Stimulated activated CD8-positive, alpha-beta memory T cell treated with anti-CD3 and anti-CD28 coated beads, Interleukin-15, amount 100 ng/mL, for 48 hours (primary cell): ENCODE measurements at places on chromosomes 3 and 15.

DNA sequence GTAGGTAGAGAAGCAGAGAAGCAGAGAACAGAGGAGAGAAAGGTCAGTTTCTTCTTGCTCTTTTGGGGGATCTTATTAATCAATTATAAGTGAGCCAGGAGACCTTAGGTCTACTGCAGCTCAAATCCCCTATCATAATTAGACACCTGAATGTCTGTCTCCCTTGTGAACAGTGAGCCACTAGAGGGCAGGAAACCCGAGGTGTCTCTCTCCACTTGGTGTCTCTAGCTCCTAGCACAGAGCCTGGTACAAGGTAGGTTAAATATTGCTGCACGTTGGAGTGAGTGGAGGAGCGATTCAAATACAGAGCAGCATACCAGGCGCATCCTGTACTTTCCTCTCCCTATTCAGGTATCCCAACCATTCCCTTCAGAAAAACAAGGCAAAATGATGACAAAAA, 2.0 kb upstream of the ST8SIA2 start:
- no peak for DNase-seq

DNA sequence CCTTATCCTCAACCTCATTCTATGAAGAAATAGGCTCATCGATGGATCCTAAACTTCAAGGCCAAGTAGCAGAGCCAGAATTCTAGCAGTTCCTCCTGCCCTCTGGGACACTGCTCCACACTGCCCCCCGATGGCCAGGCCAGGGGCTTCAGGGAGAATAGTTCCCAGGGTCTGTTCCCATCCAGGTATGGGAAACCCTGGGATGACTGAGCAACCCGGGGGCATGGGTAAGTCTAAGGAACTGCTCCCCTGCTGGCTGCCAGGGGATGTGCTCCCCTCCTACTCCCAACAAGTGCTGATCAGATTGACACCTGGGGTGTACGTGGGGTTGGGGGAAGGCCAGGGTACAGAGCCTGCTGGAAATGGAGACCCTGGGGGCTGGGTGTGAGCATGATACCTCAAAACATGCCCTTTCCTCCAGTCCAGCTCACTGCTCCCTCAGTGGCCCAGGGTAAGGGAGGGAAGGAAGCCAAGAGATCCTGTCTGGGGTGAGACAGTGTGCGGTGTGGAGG, 7.6 kb downstream of the ULK3 start:
- no peak for DNase-seq

GRCh38 chr3:47912006-47912504, 104.2 kb downstream of the MAP4 start:
- DNase-seq = no peak

DNA sequence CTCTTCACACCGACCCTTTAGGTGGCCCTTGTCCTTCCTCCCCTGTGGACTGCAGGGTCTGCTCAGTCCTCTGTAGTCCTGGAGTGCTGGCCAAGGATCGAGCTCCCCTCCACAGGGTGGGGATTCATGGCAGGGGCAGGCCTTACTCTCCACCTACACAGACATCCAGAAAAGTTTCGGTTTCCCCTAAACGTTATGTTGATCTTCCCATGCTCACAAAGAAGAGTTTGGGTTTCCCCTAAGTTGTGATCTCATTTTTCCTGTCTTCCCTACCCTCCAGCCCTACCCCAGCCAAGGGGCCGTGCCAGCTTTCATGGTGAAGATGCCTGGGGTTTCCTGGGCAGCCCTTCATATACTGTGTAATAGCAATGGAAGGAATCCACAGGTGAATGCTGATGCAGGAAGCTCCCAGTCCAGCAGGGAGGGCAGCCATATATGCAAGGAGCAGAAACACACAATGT, 10.3 kb downstream of the STOML1 start:
- no peak for DNase-seq

- DNase-seq = no peak
Observed at GRCh38 chr3:59163953-59164352, 114.1 kb upstream of the CFAP20DC start.

- no peak for DNase-seq
Observed at GRCh38 chr3:59854-60253, 136.7 kb upstream of the CHL1 start.

DNA sequence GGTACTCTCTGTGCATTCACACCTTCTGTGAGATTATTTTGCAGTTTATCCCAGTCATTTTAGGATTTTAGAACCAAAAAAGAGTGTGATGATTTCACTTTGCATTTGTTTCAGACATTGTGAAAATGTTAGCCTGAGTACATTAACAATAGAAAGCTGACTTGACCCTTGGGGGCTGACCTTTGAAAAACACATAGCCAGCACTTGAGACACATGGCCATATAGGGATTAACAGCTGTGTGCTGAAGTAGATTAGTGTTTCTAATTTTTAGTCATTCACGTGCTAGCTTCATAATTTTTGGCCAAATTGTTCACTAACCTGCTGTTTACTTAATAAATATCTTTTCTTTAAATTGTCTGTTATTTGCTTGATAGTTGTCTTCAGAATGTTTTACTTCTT, 3.5 kb downstream of the FEM1B start:
- no peak for DNase-seq
